ENCODE measurements at places on chromosomes 11 and 22. TPM values are rescaled to one million over a fixed set of nuclear protein-coding genes. Genes with fewer than 3 reads are reported as not detected.

The WT1 gene
- total RNA-seq = 4.4 TPM

The LRRC74B gene
- not detected for total RNA-seq

The EFCAB6 gene
- not detected for total RNA-seq

The TEX54 gene
- total RNA-seq = 0.66 TPM

The RPUSD4 gene
- total RNA-seq = 30.0 TPM

The REXO2 gene
- 217 TPM for total RNA-seq

The SYT12 gene
- total RNA-seq = 0.03 TPM

The ANO5 gene
- total RNA-seq = 0.06 TPM

The GRM5 gene
- 0.34 TPM for total RNA-seq

The OR52I1 gene
- not detected for total RNA-seq

The CNGA4 gene
- total RNA-seq = not detected

The CYB5R2 gene
- total RNA-seq = 1.9 TPM

The SORL1 gene
- total RNA-seq = 4.9 TPM

The MYO7A gene
- total RNA-seq = 0.51 TPM

The OR51B2 gene
- total RNA-seq = 4.4 TPM

The FXYD2 gene
- total RNA-seq = not detected

The NCAM1 gene
- total RNA-seq = 24.2 TPM

The UBQLN3 gene
- not detected for total RNA-seq

The BAIAP2L2 gene
- not detected for total RNA-seq

The DEAF1 gene
- total RNA-seq = 75.0 TPM

The PANX3 gene
- total RNA-seq = not detected

The OR8B8 gene
- total RNA-seq = not detected

The SEZ6L gene
- not detected for total RNA-seq

The C22orf31 gene
- not detected for total RNA-seq

The P2RY2 gene
- not detected for total RNA-seq

The SLC1A2 gene
- not detected for total RNA-seq

The ESAM gene
- 0.66 TPM for total RNA-seq

The MIOX gene
- total RNA-seq = 0.13 TPM

The CWF19L2 gene
- 9.0 TPM for total RNA-seq

The C11orf87 gene
- 0.02 TPM for total RNA-seq

The TP53I11 gene
- total RNA-seq = 0.11 TPM

The APOA5 gene
- total RNA-seq = 0.23 TPM

The DUSP8 gene
- 0.07 TPM for total RNA-seq

The SBF1 gene
- total RNA-seq = 65.2 TPM

The BID gene
- 178 TPM for total RNA-seq

The ARHGAP8 gene
- not detected for total RNA-seq
